ENCODE measurements at places on chromosomes 11 and 22. TPM values are rescaled to one million over a fixed set of nuclear protein-coding genes. Genes with fewer than 3 reads are reported as not detected.

Gene RCE1
- polyA plus RNA-seq, result 47.4 TPM

Gene LARGE2
- 0.06 TPM for polyA plus RNA-seq

Gene TTC28
- 16.5 TPM for polyA plus RNA-seq

Gene BTG4
- not detected for polyA plus RNA-seq

DNA sequence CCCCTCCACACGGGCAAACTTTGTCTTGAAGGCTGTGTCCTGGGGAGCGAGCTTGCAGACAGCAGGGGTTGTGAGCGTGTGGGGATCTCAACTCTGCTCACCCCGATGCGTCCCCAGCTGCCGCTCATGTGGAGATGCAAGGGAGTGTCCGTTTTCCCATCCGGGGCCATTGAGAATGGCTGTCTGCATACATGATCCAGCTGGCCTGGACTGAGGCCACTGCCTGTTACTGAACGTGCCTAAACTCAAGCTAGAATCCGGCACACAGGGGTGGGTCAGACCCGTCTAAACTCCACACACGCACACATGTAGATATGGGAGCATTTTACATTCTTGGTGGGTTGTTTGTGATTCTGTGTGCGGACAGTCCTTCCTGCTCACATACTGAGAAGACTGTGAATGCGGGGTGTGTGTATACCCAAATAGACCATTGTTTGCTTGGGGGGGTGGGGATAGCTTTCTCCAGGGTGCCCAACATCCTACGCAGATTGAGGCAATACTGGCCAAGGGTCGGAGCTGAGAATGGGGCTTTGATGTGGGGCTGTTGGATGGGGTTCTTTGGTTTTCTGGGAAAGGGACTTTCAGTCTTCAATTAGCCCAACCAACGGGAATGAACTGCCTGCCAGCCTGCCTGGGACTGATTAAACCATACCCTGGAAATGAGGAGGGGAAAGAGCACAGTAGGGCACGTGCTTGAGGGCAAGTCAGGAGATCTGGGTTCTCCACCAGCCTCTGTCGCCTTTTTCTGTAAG lies 60.4 kb downstream of the ST3GAL4 start:
- DNase-seq, result no peak

DNA sequence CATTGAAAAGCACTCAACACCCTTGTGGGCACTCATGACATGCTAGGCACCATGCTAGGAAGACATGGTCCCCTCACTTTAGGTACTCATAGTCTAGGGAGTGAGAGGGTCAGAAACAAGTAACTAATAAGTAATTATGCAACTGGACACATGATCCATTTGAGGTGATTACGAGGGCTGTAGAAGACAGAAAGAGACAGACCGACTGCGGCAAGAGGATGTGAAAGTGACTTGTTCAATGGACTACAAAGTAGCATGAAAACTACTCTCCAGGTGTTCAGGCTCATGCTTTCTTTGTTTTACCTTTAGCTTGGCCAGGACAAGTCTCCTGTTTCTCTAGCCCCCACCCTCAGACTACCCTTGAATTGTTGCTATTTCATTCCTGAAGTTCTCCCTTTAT lies 310.8 kb upstream of the SORL1-AS1 start:
- DNase-seq, result no peak

GRCh38 chr11:69131644-69132300 lies 24.0 kb upstream of the SMIM38 start:
- peak; percentile 69 for DNase-seq

DNA sequence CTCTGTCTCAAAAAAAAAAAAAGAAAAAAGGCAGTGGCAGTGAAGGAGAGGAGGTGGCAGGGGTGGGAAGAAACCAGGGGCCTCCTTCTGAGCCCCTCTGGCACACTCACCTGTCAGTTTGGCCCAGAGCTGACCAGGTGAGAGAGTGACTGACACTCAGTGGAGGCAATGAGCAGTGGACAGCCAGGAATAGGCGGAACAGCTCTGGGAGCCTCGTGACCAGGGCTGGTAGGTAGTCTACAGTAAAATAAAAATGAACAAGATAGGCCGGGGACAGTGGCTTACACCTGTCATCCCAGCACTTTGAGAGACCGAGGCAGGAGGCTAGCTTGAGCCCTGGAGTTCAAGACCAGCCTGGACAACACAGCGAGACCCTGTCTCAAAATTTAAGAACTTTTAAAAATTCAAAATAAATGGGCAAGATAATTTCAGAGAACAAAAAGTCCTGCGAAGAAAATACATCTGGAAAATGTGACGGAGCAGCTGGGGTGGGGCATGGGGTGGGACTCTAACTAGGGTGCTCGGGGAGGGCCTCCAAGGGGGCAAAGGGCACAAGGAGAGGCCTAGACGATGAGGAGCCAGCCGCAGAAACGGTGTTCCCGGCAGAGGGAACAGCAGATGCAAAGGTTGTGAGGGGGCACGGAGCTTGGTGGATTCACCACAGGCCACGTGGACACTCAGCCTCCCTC lies 3.8 kb upstream of the PDXP start:
- no peak for DNase-seq
